Mucosa of gallbladder (tissue), 1 donor: ENCODE measurements at places on chromosomes 12 and 14. TPM values are rescaled to one million over a fixed set of nuclear protein-coding genes. Genes with fewer than 3 reads are reported as not detected.

DNA sequence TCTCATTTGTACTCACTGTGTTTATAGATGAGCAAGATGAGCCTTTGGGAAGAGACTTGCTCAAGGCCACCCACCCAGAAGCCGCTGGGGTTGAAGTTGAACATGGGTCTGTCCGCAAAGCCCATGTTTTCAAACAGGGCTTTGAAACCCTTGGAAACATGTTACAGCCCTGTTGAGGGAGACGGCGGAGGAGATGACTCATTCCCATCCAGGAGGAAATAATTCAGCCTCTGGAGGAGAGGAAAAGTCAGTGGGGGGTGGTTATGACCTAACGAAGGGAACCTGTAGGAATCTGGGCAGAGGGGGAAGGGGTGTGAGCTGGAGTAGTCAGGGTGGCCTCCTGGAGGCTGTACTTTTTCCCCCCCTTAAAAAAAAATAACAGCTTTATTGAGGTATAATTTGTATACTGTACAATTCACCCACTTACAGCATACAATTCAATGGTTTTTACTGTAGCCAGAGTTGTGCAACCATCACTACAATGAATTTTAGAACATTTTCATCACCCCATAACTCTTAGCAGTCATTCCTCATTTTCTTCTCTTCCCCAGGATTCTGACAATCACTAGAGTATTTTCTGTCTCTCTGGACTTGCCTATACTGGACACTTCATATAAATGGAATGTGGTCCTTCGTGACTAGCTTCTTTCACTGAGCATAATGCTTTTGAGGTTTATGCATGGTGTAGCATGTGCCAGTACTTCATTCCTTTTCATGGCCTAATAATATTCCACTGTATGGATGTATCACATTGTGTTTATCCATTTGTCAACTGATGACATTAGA is 1.9 kb upstream of the RIN3 start:
- no peak for DNase-seq

DNA sequence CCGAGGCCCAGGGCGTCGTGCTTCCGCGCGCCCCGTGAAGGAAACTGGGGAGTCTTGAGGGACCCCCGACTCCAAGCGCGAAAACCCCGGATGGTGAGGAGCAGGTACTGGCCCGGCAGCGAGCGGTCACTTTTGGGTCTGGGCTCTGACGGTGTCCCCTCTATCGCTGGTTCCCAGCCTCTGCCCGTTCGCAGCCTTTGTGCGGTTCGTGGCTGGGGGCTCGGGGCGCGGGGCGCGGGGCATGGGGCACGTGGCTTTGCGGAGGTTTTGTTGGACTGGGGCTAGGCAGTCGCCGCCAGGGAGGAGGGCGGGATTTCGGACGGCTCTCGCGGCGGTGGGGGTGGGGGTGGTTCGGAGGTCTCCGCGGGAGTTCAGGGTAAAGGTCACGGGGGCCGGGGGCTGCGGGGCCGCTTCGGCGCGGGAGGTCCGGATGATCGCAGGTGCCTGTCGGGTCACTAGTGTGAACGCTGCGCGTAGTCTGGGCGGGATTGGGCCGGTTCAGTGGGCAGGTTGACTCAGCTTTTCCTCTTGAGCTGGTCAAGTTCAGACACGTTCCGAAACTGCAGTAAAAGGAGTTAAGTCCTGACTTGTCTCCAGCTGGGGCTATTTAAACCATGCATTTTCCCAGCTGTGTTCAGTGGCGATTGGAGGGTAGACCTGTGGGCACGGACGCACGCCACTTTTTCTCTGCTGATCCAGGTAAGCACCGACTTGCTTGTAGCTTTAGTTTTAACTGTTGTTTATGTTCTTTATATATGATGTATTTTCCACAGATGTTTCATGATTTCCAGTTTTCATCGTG is 612 bp downstream of the MDM2 start:
- DNase-seq, result peak; percentile 74

Gene INHBE
- 0.58 TPM for total RNA-seq

GRCh38 chr14:89221109-89221810 is 195.8 kb downstream of the FOXN3 start:
- DNase-seq, result no peak

DNA sequence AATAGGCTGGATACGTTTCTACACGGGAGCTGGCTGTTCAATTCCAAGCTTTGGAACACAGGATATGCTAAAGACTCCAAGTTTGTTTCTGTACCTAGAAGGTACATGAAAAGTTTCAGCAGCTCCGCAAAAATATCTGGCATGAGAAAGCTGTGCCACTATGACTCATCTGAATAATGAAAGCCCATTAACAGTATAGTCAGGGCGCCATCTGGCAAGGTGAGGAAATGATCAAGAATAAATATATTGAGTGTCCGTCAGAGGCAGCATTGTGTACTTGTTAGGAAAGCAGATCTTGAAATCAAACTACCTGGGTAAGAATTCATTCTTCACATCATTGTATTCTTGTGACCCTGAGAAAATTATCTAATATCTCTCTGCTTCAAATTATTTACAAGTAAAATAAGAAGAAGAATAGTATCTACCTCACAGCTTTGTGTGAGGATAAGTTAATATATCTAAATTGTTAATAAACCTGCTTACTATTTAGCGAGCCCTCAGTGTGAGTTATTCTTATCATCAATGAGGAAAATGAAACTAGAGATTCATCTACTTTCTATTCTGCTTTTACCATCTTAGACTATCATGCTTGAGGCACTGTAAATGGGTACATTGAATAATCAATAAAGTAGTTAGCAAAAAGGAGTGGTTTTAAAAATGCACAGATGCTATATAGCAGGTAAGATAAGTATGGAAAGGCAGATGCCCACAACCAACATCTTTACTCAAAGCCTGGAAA is 53.5 kb downstream of the FSCB start:
- peak; percentile 32 for DNase-seq

DNA sequence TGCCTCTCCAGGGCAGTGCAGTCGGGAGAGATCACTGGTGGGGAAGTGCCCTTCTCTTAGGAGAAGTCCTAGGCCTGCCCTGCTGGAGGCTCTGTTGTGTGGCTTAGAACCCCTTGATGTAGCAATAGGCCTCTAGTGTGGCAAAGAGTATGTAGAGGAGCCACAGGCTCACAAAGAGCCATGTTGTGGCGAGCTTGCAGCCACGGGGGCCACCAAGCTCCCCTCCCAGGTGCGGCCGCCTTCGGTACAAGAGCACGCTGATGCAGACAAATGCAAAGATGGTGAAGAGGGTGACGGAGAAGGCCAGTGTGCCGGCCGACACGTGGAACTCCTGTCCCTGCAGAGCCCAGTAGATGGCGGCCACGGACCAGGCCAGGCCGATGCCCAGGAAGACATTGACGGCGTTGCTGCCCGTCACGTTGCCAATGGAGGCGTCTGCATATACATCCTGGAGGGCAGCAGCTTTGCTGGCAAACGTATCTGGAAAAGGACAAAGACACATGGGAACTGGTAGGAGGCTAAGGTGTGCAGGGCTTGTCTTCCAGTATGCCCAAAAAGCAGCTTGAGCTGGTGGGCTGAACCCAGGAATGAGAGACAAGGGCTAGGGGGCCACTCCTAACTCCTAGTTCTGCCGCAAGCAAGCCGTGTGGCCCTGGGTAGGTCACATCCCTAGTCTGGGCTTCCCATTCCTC is 142.8 kb downstream of the SLC8A3 start:
- DNase-seq, result peak; percentile 85

GRCh38 chr14:52786887-52787286 is 4.5 kb downstream of the GNPNAT1 start:
- DNase-seq, result no peak

- no peak for DNase-seq
Observed at GRCh38 chr12:102033991-102034745, 27.6 kb downstream of the WASHC3 start.

DNA sequence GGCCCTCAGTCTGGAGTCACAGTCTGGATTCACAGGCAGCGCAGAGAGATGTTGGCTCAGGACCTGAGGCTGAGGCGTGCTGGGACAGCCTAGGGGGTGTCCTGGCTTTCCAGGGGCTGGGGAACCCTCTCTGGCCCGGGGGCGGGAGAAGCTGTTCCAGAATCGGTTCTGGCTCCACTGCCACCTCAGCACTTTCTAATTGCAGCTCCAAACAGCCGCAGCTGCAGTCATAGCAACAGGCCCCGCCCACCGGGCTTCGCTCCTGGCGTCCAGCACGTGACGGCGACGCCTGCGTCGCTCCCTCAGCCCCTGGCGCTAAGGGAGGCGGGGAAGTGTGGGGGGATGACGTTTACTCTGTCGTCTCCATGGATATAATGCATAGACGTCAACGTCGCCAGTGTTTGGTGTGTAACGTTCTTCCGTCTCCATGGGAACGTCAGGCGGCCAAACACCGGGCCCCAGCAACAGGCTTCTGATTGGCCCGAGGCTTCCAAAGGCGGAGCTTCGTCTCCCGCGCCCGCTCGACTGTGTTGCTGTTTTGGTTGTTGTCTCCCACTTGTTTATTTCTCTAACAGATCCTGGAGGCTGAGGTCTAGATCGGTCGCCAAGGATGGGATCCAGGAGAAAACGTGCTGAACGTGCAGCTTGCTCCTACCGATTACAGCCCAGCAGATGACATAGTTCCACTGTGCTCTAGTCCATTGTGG is 19.7 kb upstream of the FOS start:
- peak; percentile 99 for DNase-seq

Gene SLC41A2
- 74.6 TPM for total RNA-seq

Gene SMIM41
- total RNA-seq, result 0.46 TPM

Gene RAB2B
- total RNA-seq, result 20.6 TPM

Gene MSI1
- 2.6 TPM for total RNA-seq

GRCh38 chr12:115402443-115403180 is 718.6 kb upstream of the TBX3 start:
- no peak for DNase-seq

Gene SYNDIG1L
- total RNA-seq, result 0.26 TPM

DNA sequence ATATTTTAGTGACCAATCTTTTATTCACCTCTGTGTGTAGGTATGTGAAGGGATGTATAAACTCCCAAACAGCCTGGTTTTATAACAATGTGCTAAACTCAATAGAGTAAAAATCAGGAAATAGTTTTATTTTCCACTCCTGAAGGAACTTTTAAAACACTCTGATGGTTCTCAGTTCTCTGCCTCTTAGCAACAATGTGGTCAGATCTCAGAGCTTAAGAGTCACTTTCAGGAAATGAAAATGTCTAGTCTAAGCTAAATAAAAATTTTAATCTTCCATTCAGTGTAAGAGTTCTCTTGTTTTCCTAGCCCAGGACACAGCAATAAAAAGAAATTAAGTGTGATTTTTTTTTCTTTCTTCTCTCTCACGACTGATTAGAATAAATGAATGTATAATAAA is 718.0 kb downstream of the C12orf50 start:
- no peak for DNase-seq

Gene CFAP251
- 7.0 TPM for total RNA-seq

GRCh38 chr12:128091101-128091720 is 175.8 kb upstream of the TMEM132C start:
- DNase-seq, result no peak

Gene KRT5
- total RNA-seq, result not detected

GRCh38 chr12:6632026-6632983 is 3.5 kb downstream of the LPAR5 start:
- no peak for DNase-seq

Gene ITPR2
- total RNA-seq, result 50.0 TPM

GRCh38 chr14:39015360-39015961 is 87.6 kb downstream of the SEC23A start:
- DNase-seq, result no peak

- DNase-seq, result no peak
Observed at GRCh38 chr14:59246566-59246965, 58.1 kb downstream of the DAAM1 start.

GRCh38 chr14:69924201-69924600 is 45.0 kb downstream of the SMOC1 start:
- DNase-seq, result no peak

DNA sequence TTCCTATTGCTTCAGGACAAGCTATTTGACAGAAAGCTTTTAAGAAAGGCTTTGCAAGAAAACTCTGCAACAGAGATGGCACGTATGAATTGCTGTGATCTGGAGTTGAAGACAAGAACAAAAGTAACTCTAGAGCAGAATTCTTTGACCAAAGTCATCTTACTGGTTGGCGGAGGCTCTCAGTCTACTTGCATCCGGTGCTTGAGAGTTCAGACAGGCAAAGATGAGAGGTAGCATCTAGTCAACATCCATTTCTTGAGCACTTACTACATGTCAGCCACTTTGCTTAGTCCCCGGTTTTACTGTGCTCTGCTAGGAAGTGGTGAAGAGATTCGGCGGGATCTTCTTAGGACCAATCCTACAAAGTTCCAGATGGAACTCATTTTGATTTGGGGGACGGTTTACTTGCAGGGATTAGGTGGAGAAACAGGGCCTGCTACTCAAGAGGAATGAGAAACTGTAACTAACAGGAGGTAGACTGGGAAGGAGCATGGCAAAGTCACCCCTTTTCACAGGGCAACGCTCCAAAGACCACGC is 404 bp upstream of the CCDC91 start:
- no peak for DNase-seq

Gene ZFYVE21
- 94.0 TPM for total RNA-seq

- no peak for DNase-seq
Observed at GRCh38 chr14:49623941-49624839, 3.6 kb downstream of the MGAT2 start.

Gene KRT78
- not detected for total RNA-seq

GRCh38 chr14:31070431-31070830 is 44.3 kb upstream of the STRN3 start:
- DNase-seq, result no peak

DNA sequence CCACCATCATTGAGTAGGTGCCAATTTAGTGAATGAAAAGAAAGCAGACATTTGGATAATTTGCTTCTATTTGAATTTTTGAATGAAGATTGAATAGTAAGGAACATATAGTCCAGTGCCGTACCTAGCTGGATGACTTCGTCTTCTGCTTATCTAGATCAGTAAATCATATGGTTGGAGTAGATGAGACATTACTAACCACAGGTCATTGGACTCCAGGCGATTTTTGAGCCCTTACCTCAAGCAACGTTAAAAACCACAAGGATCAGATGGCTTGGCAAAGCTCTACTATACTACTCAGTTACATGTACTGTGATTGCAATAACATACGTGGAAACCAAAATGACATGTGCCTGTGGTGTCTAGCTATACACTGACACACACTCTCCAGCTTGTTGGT is 1.7 kb upstream of the SPATS2 start:
- DNase-seq, result no peak

Gene OTUB2
- total RNA-seq, result 2.1 TPM

DNA sequence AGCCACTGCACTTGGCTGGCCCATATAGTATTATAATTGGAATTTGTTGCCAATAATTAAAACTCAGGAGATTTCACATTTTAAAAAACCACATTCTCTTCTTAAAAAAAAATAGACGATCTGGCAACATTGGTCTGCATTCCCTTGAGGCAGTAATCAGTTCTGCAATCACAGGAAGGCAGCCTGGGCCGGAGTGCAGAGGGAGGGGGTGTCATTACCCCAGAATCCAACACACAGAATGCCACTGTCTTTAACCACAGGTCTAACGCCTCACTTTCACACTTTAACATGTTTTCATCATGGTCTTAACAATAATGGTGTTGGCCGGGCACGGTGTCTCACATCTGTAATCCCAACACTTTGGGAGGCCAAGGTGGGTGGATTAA is 100.1 kb downstream of the SCARB1 start:
- DNase-seq, result no peak

Gene FAM186B
- total RNA-seq, result 0.32 TPM

- DNase-seq, result no peak
Observed at GRCh38 chr12:97490141-97490540, 27.5 kb downstream of the RMST start.

- no peak for DNase-seq
Observed at GRCh38 chr12:66590275-66590985, 88.4 kb downstream of the GRIP1 start.

- no peak for DNase-seq
Observed at GRCh38 chr14:71289536-71289935, 382.3 kb downstream of the PCNX1 start.
